Activated T-helper 17 cell treated with anti-CD3 and anti-CD28 coated beads, Interleukin-2, amount 50 U/mL, for 72 hours (primary cell): ENCODE measurements at places on chromosomes 7 and 10. TPM values are rescaled to one million over a fixed set of nuclear protein-coding genes. Genes with fewer than 3 reads are reported as not detected.
A peak's percentile ranks its signal among the peaks of the same experiment; 100 is the strongest.

The MGAM2 gene
- total RNA-seq = 0.58 TPM

The RHOBTB1 gene
- total RNA-seq = not detected

The CD36 gene
- not detected for total RNA-seq

The UNCX gene
- total RNA-seq = not detected

The AKR1D1 gene
- not detected for total RNA-seq

DNA sequence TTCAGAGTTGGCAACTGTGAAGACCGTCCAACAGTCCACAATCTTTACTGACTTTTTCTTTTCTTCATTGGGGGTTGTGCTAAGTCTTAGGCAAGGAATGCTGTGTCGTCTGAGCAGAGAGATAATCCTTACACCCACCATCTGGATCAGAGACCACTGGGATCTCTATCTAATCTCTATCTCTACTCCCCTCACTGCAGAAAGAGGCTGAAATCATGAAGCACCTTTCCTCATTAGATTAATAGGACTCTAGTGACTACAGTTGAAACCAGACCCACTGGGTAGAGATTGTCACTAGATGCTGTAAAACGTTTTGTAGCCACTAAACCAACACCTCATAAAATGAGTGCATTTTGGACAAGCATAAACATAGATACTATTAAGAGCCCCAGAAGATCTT, 387.4 kb upstream of the CELF2 start:
- ATAC-seq = no peak

DNA sequence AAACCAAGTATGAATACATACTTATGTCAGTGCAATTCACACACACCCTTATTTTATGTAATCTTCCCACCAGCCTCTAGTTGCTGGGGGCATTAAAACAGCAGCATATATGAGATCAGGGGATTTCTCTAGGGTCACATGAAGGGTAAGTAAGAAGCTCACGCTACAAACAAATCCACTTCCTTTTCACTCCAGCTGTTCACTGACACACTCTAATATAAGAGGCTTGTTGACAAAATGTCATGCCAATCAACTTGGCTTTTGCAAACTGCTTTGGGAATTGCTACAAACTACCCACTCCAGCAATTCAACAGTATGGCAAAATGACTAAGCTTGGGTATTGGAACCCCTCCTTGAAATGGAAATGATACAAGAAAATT, 10.3 kb downstream of the FAM3C start:
- no peak for ATAC-seq

GRCh38 chr7:36707898-36708297, 16.4 kb downstream of the AOAH start:
- ATAC-seq = no peak

DNA sequence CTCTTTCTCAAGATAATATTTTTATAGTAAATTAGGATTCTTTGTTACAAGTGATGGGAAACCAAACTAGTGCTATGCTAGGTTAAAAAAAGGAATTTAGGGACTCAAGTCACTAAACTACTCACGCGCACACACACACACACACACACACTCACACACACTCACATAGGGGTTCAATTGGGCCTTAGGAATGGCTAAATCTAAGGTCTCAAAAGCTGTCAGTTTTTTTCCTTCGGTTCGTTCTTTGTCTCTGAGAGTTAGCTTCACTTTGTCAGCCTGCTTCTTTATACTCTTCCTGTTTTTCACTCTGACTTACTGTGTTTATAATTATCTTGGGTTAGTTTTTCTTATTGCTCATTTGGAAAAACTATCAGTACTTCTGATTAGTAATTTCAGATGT, 138.9 kb downstream of the ADK start:
- ATAC-seq = no peak

DNA sequence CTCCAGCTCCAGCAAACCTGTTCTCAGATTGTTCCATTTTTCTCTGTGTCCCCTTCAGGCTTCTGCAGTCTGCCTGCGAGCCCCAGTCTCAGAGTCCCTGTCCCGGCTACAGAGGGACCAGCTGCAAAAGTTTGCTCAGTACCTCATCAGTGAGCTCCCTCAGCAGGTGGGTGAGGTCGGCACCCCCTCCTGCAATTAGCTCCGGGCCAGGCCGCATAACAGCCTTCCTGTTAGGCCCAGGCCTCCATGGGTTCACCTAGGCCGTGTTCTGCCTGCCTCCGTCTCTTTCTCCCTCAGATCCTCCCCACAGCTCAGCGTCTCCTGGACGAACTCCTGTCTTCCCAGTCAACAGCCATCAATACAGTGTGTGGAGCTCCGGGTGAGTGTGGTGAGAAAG, 4.3 kb downstream of the ZSWIM8 start:
- no peak for ATAC-seq

DNA sequence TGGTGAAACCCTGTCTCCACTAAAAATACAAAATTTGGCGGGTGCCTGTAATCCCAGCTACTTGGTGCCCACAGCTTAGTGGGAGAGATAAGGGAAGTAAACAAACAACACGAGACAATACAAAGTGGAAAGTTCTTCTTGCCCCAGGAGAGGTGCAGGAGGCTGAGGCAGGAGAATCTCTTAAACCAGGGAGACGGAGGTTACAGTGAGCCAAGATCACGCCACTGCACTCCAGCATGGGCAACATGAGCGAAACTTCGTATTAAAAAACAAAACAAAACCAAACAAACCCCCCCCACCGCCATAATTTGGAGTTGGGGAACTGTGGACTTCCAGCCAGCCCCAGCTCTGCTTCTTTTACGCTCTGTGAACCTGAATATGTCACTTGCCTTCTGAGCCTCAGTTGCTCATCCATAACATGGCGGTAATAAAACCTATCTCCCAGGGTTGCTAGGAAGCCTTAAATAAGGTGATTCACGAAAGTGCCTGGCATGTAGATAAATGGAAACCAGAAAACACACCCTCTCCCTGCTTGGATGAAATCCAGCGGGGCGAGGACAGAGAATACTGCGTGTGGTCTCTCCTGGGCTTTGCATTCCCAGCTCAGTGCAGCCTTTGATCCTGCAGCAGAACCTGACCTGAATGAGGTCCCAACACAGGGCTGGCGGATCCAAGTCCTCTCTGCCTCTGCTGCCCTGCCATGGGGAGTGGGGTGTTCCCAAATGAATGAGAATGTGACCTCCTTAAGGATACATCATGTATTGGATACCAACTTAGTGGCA, 10.2 kb downstream of the MLXIPL start:
- no peak for ATAC-seq

GRCh38 chr7:98315318-98315993, 34.0 kb downstream of the BRI3 start:
- no peak for ATAC-seq

DNA sequence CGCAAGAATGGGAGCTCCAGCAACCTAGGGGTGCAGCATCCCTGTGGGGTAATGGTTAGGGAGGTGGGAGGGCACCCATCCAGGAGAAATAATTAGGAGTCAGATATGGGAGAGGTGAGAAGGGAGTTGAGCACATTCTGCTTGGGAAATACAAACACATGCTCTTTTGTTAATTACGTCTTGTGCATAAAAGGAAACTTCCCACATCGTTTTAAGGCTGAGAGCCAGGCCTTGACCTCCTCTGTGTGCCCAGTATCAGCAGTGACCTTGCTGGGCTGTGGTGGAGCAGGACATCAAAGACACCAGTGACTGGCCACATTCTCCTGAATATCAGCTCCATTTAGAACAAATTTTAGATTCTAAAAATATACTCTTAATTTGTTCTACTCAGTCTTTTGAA, 22.6 kb downstream of the AKR1C4 start:
- no peak for ATAC-seq

- ATAC-seq = no peak
Measured at GRCh38 chr7:75536940-75537538, 44.9 kb downstream of the SPDYE5 start.

DNA sequence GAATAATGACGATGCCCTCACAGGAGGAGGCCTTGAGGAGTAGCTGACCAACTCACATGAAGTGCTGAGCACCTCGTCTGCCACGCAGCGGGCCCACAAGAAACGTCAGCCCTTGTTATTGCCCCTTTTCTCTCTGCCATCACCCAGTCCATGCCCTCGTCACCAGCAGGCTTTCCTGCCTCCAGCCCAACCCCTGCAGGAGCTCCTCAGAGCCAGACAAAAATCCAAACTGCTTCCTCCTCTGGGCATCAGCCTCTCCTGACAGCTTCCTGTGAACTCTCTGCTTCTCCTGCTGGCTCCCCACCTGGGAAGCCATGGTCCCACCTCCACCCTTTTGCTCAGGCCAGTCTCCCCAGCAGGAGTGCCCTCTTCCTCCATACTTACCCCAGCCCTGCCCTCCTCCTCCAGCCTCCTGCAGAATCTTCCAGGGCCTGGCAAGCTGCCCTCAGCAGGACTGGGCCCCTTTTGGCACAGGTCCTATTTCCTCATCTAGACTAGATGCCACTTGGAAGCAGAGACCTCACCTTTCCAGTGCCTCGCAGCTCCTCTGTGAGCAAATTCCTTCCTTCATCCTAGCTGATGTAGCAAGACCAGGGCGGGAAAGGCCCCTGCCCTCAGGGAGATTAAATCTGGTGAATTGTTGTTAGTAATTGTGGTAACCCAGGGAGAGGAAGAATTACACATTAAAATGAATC, 115.1 kb downstream of the C10orf105 start:
- ATAC-seq = peak; percentile 23

DNA sequence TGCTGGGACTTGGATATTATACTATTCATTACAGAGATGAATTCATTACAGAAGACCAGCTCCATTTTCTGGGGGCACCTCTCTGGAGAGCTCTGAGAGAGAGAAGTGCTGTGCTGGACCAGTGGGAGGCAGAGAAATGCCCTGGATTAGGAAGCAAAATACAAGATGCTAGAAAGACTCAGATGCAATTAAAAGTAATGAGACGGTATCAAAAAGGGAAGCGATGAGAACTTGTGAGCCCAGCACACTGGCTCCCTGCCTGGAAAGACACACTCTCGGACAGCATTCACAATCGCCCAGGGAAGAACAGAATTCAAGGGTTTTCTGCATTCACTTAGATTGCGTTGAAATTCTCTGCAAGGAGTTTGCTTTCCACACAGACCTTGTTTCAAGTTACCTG, 3.5 kb upstream of the FRAT2 start:
- ATAC-seq = no peak

- ATAC-seq = no peak
Measured at GRCh38 chr7:45711161-45711490, 137.0 kb downstream of the ADCY1 start.
